ENCODE measurements at places on chromosomes 12 and 14.

GRCh38 chr12:58421990-58422389 lies 480.6 kb downstream of the ATP23 start:
- no peak for DNase-seq

DNA sequence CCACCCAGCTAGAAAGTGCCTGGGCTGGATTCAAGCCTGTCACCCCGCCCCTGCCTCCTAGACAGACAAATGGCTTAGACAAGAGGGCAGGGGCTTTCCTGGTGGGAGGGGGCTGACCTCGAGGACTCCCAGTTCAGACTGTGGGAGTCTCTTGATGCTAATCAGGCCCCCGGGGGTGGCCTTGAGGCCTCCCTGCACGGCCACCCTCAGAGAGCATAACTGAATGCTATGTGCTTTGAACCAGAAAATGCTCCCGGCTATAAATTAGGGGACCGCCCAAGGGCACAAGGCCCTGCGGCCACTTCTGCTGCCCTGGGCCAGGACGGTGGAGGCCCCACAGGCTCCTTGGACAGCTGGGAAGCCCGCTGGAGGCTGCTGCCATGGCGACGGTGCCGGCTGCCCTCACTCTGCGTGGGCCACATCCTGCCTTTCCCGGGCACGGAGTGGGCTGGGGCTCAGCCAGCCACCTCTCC lies 111.0 kb upstream of the NCOR2 start:
- DNase-seq = peak; percentile 92

- no peak for DNase-seq
Observed at GRCh38 chr12:126558219-126558618, 1493.0 kb downstream of the AACS start.

DNA sequence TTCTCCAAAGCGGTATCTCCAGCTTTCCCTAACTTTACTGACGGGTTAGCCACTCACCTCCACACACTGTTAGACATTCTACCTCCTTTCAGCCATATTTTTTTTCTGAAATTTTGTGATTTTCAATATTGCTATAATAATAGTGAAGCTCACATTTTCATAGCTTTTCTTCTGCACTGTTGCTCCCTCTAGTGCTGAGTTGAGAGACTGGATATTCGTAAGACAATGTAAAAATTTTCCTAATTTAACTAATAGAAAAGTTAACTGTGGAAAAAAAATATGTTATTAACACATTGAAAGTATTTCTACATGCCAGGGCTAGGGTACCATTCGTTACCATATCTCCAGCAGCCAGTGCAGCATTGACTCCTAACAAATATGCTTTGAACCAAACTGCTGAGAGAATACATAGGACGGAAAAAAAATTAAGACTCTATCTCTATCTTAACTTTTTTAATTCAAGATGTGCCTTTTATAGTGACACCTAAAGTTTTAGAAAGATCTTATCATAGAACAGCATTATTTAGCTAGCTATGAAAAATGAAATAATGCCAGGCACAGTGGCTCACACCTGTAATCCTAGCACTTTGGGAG lies 48.7 kb upstream of the ABCC9 start:
- DNase-seq = no peak

- no peak for DNase-seq
Observed at GRCh38 chr12:18224745-18225144, 36.6 kb upstream of the PIK3C2G start.

DNA sequence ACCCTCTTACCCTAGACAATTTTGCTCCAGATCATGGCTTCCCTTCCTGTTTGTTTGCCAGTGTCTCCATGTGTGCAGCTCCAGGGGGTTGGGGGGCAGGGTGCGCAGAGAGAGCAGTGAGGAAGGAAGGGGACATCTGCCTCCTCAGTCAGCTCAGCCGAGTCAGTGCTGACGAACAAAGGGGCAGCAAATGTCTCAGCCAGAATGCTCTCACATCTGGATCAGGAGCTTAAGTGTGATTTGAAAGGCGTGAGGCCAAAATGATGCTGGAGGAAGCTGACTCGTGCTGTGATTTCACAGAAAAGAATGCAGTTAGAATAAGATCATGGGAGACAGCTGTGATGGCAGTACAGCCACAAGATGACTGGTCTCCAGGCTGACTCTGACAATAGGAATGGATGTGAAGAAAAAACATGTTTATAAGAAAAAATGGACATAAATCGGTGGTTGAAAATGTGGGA lies 27.1 kb upstream of the CDK17 start:
- DNase-seq = peak; percentile 42

DNA sequence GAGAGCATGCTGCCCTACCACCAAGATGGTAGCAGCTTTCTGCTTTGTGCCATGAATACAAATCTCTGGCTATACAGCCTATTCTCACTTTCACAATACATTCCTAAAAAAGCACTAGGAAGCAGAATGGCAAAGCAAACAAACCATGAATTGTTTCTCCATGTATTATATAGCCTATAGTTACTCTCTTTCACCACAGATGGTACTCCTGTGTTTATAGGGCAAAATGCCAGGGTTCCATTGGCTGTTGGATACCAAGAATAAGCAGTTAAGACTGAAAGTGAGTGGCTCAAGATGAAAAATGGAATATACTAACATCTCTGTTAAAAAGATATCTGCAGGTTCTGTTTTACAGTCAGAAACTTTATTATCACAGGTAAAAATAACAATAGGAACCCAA lies 11.1 kb downstream of the ARF3 start:
- DNase-seq = no peak

- no peak for DNase-seq
Observed at GRCh38 chr12:80776706-80777105, 60.0 kb downstream of the MYF5 start.

DNA sequence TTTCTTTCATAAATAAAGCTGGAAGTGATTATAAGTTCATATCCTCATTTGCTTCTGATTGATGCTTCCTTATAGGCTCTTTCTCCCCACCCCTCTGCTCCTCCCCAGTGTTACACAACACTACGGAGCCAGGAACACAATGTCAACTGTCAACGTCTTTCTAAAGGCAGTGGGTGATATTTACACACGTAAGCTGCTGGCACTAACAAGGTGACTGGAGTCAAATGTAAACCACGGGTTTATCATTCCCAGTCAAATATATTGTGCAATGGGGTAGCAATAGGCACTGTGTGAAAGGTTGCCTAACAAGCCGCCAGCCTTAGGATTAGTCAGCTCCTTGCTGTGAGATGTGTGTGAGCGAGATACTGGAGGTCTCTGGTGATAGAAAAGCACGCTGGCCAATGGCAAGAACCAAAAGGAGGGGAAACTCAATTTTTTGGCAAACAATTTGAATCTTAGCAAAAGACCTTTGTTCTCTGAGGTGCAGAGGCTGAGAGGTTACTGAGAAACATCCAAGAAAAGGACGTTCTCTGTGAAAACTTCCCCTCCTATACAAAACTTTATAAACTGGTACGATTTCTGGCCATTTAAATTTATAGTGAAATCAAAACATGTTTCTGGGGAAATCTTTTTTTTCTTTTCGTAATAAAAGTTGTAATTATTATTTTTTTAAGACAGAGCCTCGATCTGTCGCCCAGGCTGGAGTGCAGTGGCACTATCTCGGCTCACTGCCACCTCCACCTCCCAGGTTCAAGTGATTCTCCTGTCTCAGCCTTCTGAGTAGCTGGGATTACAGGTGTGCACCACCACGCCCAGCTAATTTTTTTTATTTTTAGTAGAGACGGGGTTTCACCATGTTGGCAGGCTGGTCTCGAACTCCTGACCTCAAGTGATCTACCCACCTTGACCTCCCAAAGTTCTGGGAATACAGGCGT lies 22.3 kb upstream of the HECTD1 start:
- peak; percentile 5 for DNase-seq

DNA sequence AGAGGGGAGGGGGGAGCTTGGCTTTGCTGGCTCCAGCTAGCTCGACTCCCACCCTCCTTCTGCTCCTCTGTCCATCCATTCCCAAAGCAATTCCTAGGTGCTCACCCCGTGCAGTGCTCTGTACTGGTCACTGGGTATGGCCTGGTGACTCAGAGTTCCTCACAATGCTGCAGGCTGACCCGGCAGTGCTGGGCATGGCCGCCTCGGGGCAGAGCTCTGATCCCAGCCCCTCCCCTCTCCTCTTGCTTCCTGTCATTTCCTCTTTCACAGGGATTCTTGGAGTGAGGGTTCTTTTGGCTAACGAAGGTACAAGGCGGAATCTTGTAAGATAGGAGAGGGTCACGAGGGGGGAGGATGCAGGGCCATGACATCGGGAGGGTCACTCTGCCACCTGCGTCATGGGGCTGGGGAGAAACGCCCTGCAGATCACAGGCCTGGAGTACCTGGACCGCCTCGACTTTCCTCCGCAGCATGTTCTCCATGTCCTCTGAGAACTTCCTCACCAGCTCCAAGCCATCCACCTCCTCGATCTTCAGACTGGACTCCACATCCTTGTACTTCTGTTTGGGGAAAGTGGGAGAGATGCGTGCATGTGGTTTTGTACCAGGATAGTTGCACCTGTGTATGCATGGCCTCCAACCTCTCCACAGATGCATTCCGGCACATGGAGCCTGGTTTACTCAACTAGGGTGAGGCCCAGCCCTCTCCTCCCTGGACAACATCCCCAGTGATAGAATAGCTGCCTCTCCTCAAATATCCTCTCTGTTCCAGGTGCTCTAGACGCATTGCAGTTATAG lies 5.7 kb downstream of the CACNA2D4 start:
- DNase-seq = peak; percentile 3

- DNase-seq = peak; percentile 8
Observed at GRCh38 chr14:78709795-78710557, 539.8 kb downstream of the NRXN3 start.

GRCh38 chr14:103209054-103209453 lies 85.8 kb downstream of the TNFAIP2 start:
- DNase-seq = no peak

- DNase-seq = peak; percentile 20
Observed at GRCh38 chr14:52013984-52014600, 24.7 kb downstream of the RTRAF start.

- peak; percentile 68 for DNase-seq
Observed at GRCh38 chr14:65193916-65194590, 91.7 kb upstream of the MAX start.

DNA sequence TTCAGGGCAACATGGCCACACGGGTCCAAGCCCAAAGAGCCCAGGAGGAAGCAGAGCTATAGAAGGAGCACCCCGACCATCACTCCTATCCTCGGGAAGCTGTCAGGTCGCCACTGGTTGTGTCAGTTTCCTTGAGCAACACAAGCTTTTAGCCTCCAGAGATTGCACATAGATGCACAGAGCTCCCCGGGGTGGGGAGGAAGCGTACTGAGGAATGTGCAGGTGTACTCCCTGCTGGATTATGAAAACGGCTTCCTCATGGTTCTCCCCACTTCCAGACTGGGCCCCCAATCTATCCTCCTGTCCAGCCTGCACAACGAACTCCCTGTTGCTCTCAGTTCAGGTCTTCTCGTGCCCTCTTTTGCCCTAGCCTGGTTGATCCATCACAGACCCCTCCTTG lies 30.3 kb upstream of the IRF2BPL start:
- DNase-seq = no peak

- no peak for DNase-seq
Observed at GRCh38 chr14:47899685-47900084, 224.3 kb upstream of the MDGA2 start.

DNA sequence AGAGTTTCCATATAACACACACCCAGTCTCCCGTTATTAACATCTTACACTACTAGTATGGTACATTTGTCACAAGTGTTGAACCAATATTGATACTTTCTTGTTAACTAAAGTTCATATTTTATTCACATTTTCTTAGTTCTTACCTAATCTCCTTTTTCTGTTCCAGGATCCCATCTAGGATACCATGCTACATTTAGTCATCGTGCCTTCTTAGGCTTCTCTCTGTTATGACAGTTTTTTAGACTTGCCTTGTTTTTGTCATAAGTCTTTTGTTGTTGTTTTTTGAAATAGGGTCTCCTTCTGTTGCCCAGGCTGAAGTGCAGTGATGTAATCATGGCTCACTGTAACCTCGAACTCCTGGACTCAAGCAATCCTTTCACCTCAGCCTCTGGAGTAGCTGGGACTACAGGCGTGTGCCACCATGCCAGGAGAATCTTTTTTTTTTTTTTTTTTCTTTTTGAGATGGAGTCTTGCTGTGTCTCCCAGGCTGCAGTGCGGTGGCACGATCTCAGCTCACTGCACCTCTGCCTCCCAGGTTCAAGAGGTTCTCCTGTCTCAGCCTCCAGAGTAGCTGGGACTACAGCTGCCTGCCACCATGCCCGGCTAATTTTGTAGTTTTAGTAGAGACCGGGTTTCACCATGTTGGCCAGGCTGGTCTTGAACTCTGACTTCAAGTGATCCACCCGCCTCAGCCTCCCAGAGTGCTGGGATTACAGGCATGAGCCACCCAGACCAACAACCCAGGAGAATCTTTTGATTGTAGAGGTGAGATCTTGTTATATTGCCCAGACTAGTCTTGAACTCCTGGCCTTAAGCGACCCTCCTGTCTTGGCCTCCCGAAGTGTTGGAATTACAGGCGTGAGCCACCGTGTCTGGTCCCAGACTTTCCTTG lies 59.1 kb upstream of the HECTD1 start:
- DNase-seq = no peak

DNA sequence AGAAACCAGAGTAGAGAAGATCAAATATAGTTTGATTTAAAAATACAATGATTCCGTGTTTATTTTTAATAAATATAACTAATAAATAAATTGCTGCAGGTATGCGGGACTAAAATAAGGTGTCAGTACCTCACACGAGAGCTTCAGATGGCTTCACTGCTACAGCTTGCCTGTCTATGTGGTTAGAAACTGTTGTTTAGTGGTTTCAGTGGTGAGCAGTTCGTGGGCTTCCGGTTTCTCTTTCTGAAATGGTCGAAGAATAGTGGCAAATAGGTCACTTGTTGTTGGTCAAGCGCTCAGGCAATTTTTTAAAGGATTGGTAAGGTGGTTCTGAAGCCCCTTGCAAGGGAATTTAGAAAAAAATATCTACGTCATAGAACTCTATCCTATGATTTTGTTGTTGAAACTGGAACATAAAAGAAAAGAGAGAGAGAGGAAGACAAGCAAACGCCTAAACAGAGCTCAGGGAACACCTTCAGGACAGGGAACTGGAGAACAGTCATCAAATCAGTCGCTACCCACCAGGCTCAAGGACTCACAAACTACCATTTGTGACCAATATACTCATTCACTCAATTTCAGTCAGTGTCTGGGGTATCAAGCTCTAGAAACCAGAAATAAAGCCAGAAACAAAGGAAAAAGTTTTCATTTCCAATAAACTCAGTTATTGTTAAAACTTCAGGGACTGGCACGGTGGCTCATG lies 31.3 kb downstream of the GABARAPL1 start:
- DNase-seq = no peak

GRCh38 chr14:50772412-50772811 lies 58.5 kb downstream of the NIN start:
- no peak for DNase-seq

- DNase-seq = no peak
Observed at GRCh38 chr14:54206516-54206915, 190.3 kb upstream of the CDKN3 start.

- no peak for DNase-seq
Observed at GRCh38 chr14:103581954-103582703, 19.4 kb downstream of the COA8 start.

DNA sequence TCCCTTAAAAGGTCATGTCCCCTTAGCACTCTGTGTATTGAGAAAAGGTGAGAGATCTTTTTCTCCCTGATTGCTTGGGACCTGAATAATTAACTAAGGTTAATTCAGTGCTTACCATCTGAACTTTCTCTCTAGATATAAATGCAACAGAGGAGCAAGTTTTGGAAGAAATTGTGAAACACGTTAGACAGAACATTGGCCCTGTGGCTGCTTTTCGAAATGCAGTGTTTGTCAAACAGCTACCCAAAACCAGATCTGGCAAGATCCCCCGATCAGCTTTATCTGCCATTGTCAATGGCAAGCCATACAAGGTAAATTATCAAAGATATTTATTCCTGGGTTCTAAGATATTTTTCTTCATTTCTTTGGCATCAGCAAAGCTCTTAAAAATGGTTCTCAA lies 175.5 kb downstream of the ACSS3 start:
- no peak for DNase-seq

GRCh38 chr12:54428050-54429013 lies 9.3 kb upstream of the ITGA5 start:
- DNase-seq = no peak

All from retina (tissue), 1 donor.